Smooth muscle cell of bladder (primary cell): ENCODE measurements at places on chromosomes 4 and X. TPM values are rescaled to one million over a fixed set of nuclear protein-coding genes. Genes with fewer than 3 reads are reported as not detected.

Gene TLR8
- not detected in 2 replicates for total RNA-seq

Gene SLC7A11
- 42.3 and 69.1 TPM in 2 replicates for total RNA-seq

Gene SLIT2
- 26.4 and 26.9 TPM in 2 replicates for total RNA-seq

Gene RASL11B
- total RNA-seq, result 0.28 and 1.1 TPM in 2 replicates

Gene RRH
- total RNA-seq, result under 0.01 and 0.09 TPM in 2 replicates

Gene TCEAL3
- 19.3 and 26.2 TPM in 2 replicates for total RNA-seq

Gene RTL3
- total RNA-seq, result not detected in 2 replicates

Gene GAGE2A
- total RNA-seq, result not detected in 2 replicates

Gene HMX1
- total RNA-seq, result not detected in 2 replicates

Gene CACNA1F
- not detected in 2 replicates for total RNA-seq

Gene ARMCX5
- total RNA-seq, result 17.9 and 18.0 TPM in 2 replicates

Gene GABRA4
- not detected in 2 replicates for total RNA-seq

Gene ZNF330
- 36.6 and 42.0 TPM in 2 replicates for total RNA-seq

Gene PPP1R2C
- total RNA-seq, result not detected in 2 replicates

Gene ALAS2
- not detected in 2 replicates for total RNA-seq

Gene DDX53
- not detected in 2 replicates for total RNA-seq

Gene FAM53A
- total RNA-seq, result 0.74 and 0.85 TPM in 2 replicates

Gene LRIT3
- under 0.01 TPM in 1 of 2 replicates, not detected in the other for total RNA-seq

Gene ANXA10
- total RNA-seq, result 25.3 and 36.8 TPM in 2 replicates

Gene TLR7
- not detected in 2 replicates for total RNA-seq

Gene ARHGEF38
- total RNA-seq, result not detected in 2 replicates

Gene SSX1
- total RNA-seq, result 0.18 TPM in 1 of 2 replicates, not detected in the other

Gene SERTM2
- 2.1 and 2.3 TPM in 2 replicates for total RNA-seq

Gene LRP2BP
- 0.28 and 0.55 TPM in 2 replicates for total RNA-seq

Gene FMR1NB
- 0.14 TPM in 1 of 2 replicates, not detected in the other for total RNA-seq

Gene IL9R
- not detected in 2 replicates for total RNA-seq

Gene TBX22
- not detected in 2 replicates for total RNA-seq

Gene MAGED4
- 43.0 and 45.2 TPM in 2 replicates for total RNA-seq

Gene CFI
- total RNA-seq, result 1.8 and 6.9 TPM in 2 replicates

Gene PARM1
- total RNA-seq, result 1.00 and 2.0 TPM in 2 replicates

Gene PDCL2
- total RNA-seq, result not detected in 2 replicates

Gene GLA
- total RNA-seq, result 23.6 and 25.3 TPM in 2 replicates

Gene CEP135
- total RNA-seq, result 3.4 and 5.3 TPM in 2 replicates

Gene PLS3
- total RNA-seq, result 249 and 338 TPM in 2 replicates

Gene SLC10A6
- 0.28 TPM in 2 replicates for total RNA-seq

Gene NPY5R
- total RNA-seq, result not detected in 2 replicates

Gene IGBP1
- 116 and 129 TPM in 2 replicates for total RNA-seq

Gene EVC2
- total RNA-seq, result 10.7 and 12.9 TPM in 2 replicates

Gene SAGE1
- total RNA-seq, result under 0.01 TPM in 1 of 2 replicates, not detected in the other

Gene SPANXA1
- 0.28 TPM in 1 of 2 replicates, not detected in the other for total RNA-seq

Gene GK2
- not detected in 2 replicates for total RNA-seq
